ENCODE measurements at places on chromosomes 4 and X. TPM values are rescaled to one million over a fixed set of nuclear protein-coding genes. Genes with fewer than 3 reads are reported as not detected.

- no peak for DNase-seq
Measured at GRCh38 chr4:24382381-24382780, 202.0 kb downstream of the DHX15 start.

- no peak for DNase-seq
Measured at GRCh38 chrX:95903490-95903889, 781.2 kb upstream of the DIAPH2 start.

GRCh38 chr4:8308856-8309771 is 39.6 kb downstream of the HTRA3 start:
- no peak for DNase-seq

- no peak for DNase-seq
Measured at GRCh38 chr4:138400543-138400942, 158.4 kb upstream of the SLC7A11 start.

GRCh38 chrX:3728454-3728853 is 15.0 kb upstream of the PRKX start:
- DNase-seq = no peak

- no peak for DNase-seq
Measured at GRCh38 chr4:112560084-112560483, 44.1 kb upstream of the NEUROG2 start.

DMP1 gene
- not detected for polyA plus RNA-seq

PAGE1 gene
- polyA plus RNA-seq = not detected
